ENCODE measurements at places on chromosomes 1 and 21.
A peak's percentile ranks its signal among the peaks of the same experiment; 100 is the strongest.

DNA sequence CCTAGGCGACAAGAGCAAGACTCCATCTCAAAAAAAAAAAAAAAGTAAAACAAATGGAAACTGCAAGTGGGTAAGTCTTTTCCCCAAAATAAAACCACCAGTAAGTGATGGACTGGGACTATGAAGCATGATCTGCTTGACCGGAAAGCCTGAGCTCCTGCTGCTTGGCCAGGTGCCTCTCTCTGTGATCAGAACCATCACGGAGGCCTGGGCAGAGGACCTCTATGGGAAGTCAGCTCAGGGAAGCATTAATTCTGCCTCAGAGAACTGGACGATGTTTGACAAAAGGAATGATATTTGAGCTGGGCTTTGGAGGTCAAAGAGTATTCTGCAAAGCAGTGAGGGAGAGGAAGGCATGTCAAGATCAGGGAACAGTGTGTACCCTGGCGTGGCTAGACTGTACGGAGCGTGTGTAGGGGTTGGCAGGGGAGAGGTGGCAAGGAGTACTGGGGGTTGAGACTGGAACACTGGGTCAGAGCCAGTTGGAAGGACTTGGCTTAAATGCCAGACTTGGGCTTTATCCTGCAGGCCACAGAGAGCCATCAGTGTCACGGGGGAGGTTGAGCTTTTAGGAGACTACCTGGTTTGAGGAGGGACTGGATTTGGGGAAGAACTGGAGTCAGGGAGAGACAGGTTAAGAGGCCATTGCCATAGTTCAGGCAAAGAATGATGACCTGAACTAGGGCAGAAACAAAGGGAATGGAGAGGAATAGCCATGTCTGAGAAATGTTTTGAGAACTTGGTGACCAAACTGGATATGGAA lies 16.4 kb downstream of the ATP1A2 start:
- DNase-seq: no peak

DNA sequence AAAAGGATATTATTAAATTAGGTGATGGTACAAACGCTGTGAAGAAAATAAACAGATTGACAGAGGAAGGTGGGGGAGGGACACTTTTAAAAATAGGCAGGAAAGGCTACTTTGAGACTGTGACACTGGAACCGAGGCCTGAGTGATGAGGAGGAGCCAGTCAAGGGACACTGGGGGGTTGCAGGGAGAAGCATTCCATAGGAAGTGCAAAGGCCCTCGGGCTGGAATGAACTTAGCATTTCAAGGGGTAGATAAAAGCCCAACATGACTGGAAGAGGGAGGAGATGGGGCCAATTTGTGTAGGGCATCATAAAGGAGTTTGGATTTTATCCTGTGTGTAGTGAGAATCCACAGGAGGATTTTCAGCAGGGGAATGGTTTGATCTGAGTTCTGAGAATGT lies 15.9 kb downstream of the C1orf94 start:
- DNase-seq: no peak

DNA sequence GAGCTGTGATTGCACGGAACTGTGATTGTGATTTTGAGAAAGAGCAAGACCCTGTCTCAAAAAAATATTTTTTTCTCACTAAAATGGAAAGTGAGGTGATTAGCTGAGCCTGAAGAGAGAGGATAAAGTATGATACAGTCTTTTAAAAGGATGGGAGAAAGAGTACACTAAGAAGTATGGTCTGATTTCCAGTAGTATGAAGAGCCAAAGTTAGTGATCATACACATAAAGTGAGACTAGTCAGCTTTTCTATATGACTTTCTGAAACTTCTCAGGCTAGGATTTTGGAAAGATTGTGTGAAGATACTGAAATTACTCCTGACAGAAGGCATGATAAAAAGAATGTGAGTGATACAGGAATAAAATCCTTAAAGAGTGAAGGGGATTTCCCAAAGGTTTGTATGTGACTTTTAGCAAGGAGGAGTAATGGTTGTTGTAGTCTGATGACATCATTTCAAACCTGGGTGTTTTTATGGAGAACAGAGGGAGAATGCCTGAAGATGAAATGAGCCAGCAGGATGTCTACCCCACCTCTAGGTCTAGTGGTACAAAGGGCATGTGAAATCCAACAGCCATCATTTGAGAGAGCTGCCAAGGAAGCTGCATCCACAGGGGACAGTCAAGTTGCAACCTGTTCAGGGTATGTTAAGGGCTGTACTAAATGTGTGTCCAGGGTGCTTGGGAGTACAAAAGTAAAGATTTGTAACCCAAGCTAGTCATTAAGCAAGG lies 157.7 kb downstream of the PIK3R3 start:
- DNase-seq: no peak

DNA sequence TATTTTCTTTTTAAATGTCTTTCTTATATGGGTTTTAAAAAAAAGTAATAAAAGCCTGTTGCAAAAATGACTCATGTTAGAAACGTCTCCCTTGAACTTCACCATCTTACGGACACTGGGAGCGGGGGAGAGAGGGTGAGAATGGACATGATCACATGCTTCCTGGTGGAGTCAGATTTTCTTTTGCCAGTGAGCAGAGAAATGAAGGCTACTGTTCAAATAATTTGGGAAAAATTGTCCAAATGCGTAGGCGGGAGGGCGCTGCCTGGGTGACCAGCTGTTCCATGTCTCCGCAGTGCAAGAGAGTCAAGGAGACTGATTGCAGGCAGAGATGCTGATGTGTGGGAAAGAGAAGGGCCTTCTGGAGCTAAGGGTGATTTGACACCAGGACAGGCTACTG lies 23.1 kb downstream of the EIF2D start:
- no peak for DNase-seq

DNA sequence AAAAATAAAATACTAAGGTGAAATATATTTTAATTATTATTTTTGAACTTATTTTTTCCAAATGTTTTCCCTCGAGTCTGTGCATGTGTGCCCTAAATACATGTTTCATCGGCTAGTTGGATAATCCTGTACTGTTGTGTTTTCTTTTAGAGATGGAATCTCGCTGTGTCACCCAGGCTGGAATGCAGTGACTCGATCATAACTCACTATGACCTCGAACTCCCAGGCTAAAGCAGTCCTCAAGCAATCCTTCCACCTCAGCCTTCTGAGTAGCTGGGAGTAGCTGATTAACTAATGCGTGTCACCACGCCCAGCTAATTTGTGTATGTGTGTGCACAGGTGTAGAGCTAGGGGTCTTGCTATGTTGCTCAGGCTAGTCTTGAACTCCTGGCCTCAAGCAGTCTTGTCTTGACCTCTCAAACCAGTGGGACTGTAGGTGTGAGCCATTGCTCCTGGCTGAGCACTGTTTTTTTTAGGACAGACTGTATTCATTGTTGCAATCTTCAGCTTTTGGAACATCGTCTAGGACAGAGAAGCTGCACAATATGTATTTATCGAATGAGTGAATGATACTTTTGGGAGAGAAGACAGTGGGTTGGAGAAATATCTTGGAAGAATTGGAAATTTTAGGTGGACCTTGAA lies 4.8 kb upstream of the TMCO1 start:
- no peak for DNase-seq

- no peak for DNase-seq
Measured at GRCh38 chr1:246152986-246153431, 354.1 kb downstream of the SMYD3 start.

DNA sequence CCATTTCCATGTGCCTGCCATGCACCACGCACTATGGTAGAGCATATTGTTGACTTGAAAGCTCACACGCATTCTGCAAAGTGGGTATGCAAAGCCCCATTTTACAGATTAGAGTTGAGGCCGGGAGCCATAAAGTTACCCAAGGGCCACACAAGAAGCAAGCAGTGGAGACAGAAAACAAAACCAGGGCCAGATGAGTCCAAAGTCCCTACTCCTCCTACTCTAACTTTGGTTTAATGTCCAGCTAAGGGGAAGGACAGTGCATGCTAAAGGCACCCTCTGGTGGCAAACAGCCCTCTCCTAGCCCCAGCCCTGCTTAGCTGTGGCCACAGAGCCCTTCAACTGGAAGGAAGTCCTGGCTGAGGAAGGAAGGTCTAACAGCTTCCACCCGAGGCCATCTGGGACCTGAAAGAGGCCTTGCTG lies 74.9 kb downstream of the SLC66A1 start:
- DNase-seq: no peak

DNA sequence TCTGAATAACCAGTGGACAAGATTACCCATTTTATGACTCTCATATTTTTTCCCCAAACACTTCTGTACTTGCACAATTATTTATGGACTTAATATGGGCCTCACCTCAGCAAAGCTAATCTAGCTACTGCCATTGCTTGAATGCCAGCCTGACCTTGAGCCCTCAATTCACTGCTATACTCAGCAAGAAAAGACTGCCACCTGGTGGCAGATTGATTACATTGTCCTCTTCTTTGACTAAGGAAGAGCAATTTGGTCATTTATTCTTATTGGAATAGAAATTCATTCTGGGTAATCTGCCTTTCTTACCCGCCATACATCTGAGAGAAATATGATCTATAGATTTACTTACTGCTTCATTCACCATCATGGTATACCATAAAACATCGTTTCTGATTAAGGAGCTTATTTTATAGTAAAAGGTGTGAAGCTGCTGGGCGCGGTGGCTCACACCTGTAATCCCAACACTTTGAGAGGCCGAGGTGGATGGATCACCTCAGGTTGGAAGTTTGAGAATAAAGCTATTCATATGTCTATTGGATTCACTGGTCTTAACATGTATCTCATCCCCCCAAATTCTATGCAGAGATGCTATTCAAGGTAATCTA lies 32.9 kb upstream of the DIPK1A start:
- peak; percentile 64 for DNase-seq

All from activated gamma-delta T cell treated with anti-CD3 and anti-CD28 coated beads, Interleukin-2, amount 50 U/mL, for 16 hours (primary cell).